ENCODE measurements at places on chromosomes 13 and 19. TPM values are rescaled to one million over a fixed set of nuclear protein-coding genes. Genes with fewer than 3 reads are reported as not detected.

HSD11B1L gene
- 27.3 TPM for total RNA-seq

RFPL4A gene
- total RNA-seq = not detected

PBX4 gene
- 11.4 TPM for total RNA-seq

TEX101 gene
- total RNA-seq = not detected

PSG2 gene
- not detected for total RNA-seq

GGN gene
- 0.82 TPM for total RNA-seq

LRRC4B gene
- total RNA-seq = 78.3 TPM

AP1M1 gene
- total RNA-seq = 28.1 TPM

SLC15A1 gene
- under 0.01 TPM for total RNA-seq

KLK4 gene
- total RNA-seq = not detected

LIPE gene
- 10.2 TPM for total RNA-seq

JOSD2 gene
- 6.9 TPM for total RNA-seq

KLK11 gene
- not detected for total RNA-seq

F7 gene
- total RNA-seq = 0.82 TPM

MRI1 gene
- total RNA-seq = 15.9 TPM

NLRP7 gene
- total RNA-seq = 0.82 TPM

FBN3 gene
- 28.1 TPM for total RNA-seq

SERTAD1 gene
- total RNA-seq = 2.0 TPM

CELF5 gene
- total RNA-seq = 50.1 TPM

TMEM238 gene
- total RNA-seq = 0.41 TPM

IGFL1 gene
- total RNA-seq = not detected

TMEM145 gene
- total RNA-seq = 35.1 TPM

FSD1 gene
- 38.7 TPM for total RNA-seq

KLK10 gene
- total RNA-seq = not detected

KANK2 gene
- 7.3 TPM for total RNA-seq

CD22 gene
- not detected for total RNA-seq

FFAR1 gene
- not detected for total RNA-seq

OLFM2 gene
- total RNA-seq = 86.4 TPM

C1QTNF9B gene
- 0.41 TPM for total RNA-seq

NPHS1 gene
- 1.2 TPM for total RNA-seq

SMIM44 gene
- not detected for total RNA-seq

F2RL3 gene
- total RNA-seq = under 0.01 TPM

F10 gene
- total RNA-seq = 0.82 TPM

KCNRG gene
- 31.8 TPM for total RNA-seq

CYP4F8 gene
- total RNA-seq = not detected

EPS8L1 gene
- 2.9 TPM for total RNA-seq

C19orf33 gene
- 0.82 TPM for total RNA-seq

CD70 gene
- total RNA-seq = not detected

PSG11 gene
- not detected for total RNA-seq

ZSCAN22 gene
- total RNA-seq = 2.0 TPM

ZNF491 gene
- total RNA-seq = 17.1 TPM

NLRP4 gene
- total RNA-seq = not detected

ACP5 gene
- total RNA-seq = 0.41 TPM

KIR2DL4 gene
- total RNA-seq = not detected

PSG7 gene
- not detected for total RNA-seq

VAV1 gene
- total RNA-seq = 0.82 TPM

ATP4A gene
- total RNA-seq = not detected

URAD gene
- total RNA-seq = not detected

KPNA3 gene
- 66.9 TPM for total RNA-seq

FAM83E gene
- total RNA-seq = 0.41 TPM

FOSB gene
- 2.0 TPM for total RNA-seq

EBPL gene
- 44.8 TPM for total RNA-seq

Measured in frontal cortex (tissue), 4 donors.